ENCODE measurements at places on chromosomes 1 and 21.

DNA sequence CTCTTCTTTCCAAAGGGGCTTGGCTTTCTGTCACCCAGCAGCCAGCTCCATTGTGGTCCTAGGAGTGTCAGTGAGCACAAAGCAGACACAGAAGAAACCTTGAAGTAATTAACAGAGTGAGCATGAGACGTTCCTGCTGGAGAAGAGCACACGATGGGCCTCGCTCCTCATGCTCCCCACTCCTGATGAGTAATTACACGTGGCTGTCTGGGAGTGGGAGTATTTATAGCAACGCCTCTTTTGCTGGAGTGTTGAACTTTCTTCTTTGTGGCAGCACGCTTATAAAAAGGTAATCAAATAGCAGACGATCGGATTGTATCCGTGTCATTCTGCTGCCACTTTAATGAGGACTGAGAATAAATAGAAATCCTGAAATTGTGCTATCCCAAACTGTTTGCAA lies 185.8 kb downstream of the CAMTA1 start:
- no peak for DNase-seq

- DNase-seq = no peak
Measured at GRCh38 chr1:166999500-167000055, 10.5 kb downstream of the MAEL start.

- no peak for DNase-seq
Measured at GRCh38 chr1:33706634-33707255, 157.1 kb upstream of the HMGB4 start.

DNA sequence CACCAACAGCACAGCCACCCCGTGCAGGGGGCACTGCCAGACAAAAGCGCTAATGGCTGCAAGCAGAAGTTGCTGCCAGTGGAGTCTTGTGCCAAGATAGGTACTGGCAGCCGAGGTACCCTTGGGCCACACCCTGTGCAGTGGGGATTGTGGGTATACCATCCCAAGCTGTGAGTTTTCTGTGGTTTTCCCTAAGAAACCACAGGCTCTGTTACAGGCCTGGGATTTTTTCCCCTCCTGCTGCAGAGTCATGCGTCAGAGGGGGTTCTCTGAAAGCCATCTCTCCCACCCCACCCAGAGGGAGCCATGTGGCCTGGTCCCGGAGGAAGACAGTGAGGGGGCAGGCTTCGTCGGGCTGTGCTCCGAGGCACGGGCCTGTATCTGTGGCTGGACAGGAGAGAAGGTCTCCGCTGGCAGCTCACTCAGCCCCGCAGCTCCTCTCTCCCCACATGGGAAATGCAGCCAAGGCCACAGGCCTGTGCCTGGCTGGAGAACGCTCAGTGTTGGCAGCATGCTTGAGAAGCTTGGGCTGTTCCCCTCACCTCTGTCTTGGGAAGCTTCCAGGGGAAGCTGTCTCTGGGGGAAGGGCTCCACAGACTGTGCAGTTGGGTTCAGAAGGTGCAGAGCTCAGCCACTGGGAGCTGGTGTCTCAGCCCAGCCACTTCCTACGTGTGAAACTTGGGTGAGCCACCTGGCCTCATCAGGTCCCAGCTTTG lies 42.5 kb downstream of the NEK2 start:
- DNase-seq = no peak

DNA sequence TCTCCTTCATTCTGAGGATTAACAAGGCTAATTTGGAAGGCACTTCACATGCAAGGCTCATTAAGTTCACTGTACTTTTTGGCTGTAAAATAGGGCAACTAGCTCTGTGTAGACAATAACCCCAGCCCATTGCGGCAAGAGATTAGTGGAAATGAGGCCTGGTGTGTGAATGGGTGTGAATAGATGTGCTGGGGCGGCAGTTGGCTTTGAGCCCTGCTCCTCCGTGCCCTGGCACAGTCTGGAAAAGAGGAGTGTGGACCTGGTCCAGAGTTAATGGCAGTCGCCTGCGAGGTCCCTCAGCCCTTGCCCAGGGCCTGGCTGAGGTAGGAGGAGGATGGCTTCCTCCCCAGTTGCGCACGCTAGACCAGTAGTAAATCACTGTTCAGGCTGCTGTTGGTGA lies 4.8 kb downstream of the KISS1 start:
- DNase-seq = no peak

DNA sequence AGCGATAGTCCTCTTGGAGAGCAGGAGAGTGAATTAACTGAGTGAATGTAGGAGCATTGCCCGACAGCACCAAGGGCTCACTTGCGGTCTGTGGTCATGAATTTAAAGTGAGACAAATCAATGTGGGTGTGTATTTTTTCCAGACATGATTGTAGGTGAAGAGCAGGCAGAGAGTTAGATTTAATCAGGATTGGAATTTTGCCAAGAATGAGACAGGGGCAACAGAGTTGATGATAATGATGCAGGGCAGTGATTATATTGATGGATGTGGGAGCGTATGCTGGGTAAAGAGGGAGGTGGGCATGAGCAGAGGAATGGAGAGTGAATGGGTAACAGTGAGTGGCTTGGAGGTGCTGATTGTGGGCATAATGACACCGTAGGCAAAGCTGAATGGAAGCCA lies 20.0 kb upstream of the SYT6 start:
- DNase-seq = no peak

DNA sequence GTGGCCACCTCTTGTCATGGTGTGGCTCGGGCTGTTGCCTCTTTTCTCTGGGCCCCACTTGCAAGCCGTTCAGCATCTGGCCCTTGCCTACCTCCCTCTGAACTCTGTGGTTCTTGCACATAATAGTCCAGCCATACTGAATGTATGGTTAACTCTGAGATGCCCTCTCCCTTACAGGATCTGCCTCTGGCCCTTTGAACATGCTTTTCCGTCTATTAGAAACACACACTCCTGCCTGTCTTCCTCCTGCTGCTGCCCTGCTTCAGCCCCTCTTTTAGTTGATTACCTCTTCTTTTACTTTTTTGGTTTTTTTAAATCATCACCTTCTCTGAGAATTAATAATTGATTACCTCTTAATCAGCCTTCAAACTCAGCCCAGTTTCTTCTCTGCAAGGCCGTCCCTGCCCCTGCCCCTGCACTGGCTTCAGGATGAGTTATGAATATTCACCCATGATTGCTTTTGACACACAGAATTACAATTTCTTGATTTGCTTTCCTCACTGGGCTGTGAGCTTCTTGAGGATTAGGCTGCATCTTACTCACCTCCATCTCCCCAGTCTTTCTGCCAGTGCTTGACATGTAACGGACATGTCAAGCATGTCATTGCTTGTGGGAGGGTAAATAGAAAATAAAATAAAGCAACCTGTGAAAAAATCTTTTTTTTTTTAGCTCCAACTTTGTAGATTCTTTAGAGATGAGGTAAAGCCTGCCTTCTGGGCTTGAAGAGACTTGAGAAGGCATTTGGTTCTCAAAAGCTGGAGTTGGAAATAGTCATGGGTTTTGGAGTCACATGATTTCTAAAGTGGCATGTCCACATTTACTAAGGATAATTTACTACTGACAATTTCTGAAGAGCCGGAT lies 158.3 kb downstream of the PLXNA2 start:
- DNase-seq = no peak

GRCh38 chr1:182098301-182098700 lies 36.8 kb upstream of the ZNF648 start:
- DNase-seq = no peak

DNA sequence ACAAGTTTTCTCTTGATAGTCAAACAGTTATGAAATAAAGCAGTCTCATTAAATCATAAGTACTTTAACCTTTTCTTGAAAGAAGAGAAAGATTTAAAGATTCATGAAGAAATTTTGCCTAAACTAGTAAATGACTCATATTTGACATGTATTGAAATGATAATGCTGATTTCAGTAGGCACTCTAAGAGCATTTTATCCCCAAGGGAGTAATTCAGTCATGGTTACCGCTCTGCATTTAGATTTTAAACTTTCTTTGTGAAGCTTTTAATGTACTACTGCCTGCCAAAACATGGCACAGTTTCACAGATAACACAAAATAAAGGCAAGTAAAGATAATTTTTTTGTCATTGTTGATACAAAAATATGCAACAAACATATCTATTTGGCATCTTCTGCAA lies 6.8 kb downstream of the USH2A start:
- no peak for DNase-seq

All from stimulated activated CD8-positive, alpha-beta memory T cell treated with anti-CD3 and anti-CD28 coated beads, Interleukin-4, amount 100 ng/mL, for 24 hours (primary cell).